GM23248 (cell line): ENCODE measurements at places on chromosomes 4 and X.

- peak; percentile 72 for DNase-seq
These were observed 35.3 kb upstream of the WAS start for GRCh38 chrX:48648336-48648751.

- DNase-seq, result peak; percentile 71
These were observed 12.2 kb downstream of the RGS12 start for GRCh38 chr4:3304831-3305609.

DNA sequence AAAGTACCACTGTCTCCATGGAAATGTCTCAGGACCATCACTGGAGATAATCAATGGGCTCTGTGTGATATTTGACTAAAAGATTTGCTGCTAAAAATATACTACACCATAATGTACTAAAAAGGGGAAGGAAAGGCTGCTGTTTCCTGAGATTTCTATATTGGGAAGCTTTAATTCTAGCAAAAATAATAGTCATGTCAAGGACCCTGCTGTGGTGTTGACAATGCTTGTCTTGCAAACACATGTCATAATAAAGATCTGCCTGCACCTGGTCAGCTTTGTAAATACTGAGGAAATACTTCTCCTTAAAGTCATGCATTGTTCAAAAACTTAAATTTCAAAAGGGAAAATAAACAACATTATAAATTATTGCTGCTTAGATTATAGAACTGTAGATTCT, 417.9 kb downstream of the GPM6A start:
- DNase-seq, result no peak

DNA sequence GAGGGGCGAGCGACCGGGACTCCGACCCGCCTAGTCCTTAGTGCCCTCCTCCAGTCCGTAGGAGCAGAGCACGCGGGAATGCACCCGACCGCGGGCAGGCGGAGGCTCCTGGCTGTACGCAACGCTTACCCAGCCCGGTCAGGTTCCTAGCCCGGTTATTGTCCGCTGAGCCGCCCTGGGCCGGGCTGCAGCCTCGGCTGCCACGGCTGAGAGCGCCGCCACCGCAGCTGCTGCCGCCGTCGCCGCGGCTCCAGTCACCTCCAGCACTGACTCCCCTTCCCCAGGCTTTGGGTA, at the start of gene AMER1:
AMER1 (minus strand) TSS at position 268 of the 294 bp plus-strand sequence. CDS start 12,422 bp downstream, outside the sequence.
- peak; percentile 76 for DNase-seq

- DNase-seq, result no peak
These were observed 86.9 kb upstream of the SPANXN4 start for GRCh38 chrX:142938793-142939192.

DNA sequence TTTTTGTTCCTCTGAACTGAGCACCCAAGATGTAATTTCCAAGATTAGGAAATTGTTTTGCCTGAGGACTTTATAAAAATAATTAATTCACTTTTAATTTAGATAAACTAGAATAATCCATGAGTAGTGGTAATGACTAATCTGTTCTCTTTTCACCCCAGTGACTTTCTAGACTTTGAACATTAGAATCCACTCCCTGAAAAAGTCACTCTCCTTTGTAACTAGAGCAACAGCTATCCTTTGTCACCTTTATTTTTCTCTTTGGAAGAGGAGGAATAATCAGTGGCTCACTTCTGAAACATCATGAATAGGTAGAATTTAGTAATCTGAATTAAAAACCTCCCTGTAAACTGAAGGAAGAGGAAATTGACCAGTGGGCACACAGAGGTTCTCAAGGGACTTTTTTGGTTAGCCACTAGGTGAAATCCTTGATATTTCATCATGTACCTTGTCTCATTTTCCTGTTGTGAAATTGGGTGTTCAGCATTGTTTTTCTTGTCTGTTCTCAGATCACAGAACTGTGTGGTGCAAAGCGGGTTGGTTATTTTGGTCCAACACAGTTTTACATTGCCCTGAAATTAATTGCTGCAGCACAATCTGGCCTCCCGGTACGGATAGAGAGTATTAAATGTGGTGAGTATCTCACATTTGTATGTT, 59.4 kb downstream of the REPS2 start:
- DNase-seq, result no peak

DNA sequence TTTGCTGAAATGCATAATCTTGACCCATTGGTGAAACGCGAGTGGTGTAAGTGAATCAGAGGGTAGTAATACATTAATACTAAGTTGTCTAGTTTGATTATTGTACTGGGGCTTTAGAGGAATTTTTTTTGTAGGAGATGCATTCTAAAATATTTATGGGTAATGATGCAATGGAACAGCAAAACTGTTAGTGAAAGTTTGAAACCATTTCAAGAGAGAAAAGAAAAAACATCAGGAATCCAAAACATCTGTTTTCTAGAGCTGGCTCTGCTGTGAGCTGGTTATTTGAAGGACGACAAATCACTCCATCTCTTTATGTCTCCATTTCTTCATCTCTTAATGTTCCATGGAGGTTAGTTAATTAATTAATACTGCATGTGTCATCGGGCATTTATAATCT, 351.9 kb upstream of the FAT1 start:
- DNase-seq, result peak; percentile 4
